ENCODE measurements at places on chromosomes 16 and 17. TPM values are rescaled to one million over a fixed set of nuclear protein-coding genes. Genes with fewer than 3 reads are reported as not detected.
A peak's percentile ranks its signal among the peaks of the same experiment; 100 is the strongest.

The CDK5R1 gene
- 7.6 TPM for total RNA-seq

The C17orf107 gene
- total RNA-seq, result 3.9 TPM

GRCh38 chr16:70700101-70701020, 14.5 kb upstream of the MTSS2 start:
- DNase-seq, result no peak
- no peak overlapping the region for H3K27ac ChIP-seq
- H3K27me3 ChIP-seq, result no peaks in the 10 kb centered on the region
- peaks cover 48% of the 10 kb centered on the region for H3K4me1 ChIP-seq
- H3K36me3 ChIP-seq, result no peaks in the 10 kb centered on the region

- peaks cover 11% of the 10 kb centered on the region for H3K4me1 ChIP-seq
- no peaks in the 10 kb centered on the region for H3K36me3 ChIP-seq
- no peaks in the 10 kb centered on the region for H3K27me3 ChIP-seq
- DNase-seq, result peak; percentile 72
Measured at GRCh38 chr17:57097832-57098421, 12.9 kb downstream of the AKAP1 start.

- H3K36me3 ChIP-seq, result no peaks in the 10 kb centered on the region
- no peaks in the 10 kb centered on the region for H3K27me3 ChIP-seq
- H3K4me1 ChIP-seq, result no peaks in the 10 kb centered on the region
- no peak overlapping the region for H3K27ac ChIP-seq
- no peak for DNase-seq
Measured at GRCh38 chr16:1427473-1428461, 3.1 kb upstream of the PERCC1 start.

GRCh38 chr16:72171236-72171635, 719 bp downstream of the PMFBP1 start:
- no peak for DNase-seq
- H3K4me1 ChIP-seq, result peaks cover 4% of the 10 kb centered on the region
- no peak overlapping the region for H3K4me3 ChIP-seq
- no peak overlapping the region for H3K27ac ChIP-seq

Data from astrocyte (in vitro differentiated cells and primary cell).